T-helper 17 cell (primary cell): ENCODE measurements at places on chromosomes 6 and 20.

- DNase-seq, result no peak
Measured at GRCh38 chr20:63482021-63482587, 9.6 kb upstream of the KCNQ2 start.

DNA sequence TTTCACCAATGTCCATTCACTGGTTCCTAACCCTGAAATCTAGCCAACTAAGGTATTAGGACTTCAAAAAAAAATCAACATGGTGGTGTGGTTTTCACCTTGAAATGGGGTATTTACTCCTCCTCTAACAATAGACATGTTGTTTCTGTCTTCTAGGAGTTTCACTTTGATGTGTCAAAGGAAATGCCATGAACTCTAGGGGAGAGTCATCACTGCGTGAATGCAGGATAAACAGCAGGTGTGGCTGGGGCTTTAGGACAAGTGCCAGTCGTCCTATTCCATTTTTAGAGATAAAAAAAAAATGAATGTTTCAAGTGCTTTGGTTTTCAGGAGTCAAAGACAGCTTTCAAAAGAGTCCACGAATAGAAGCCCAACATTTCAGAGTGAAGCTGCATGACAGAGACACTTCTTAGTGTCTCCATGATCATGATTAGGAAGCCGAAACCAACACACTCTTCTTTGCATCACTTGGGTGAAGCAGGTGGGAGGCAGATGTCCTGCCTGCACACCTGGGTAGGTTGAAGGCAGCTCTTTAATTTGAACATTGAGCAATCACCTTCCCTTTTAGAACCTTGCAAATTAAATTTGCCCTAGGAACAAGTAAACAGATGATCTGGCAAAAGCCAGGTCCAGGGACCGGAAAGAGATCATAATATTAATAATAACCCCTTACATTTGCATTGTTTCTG is 328.5 kb upstream of the PRDM1 start:
- DNase-seq, result no peak

DNA sequence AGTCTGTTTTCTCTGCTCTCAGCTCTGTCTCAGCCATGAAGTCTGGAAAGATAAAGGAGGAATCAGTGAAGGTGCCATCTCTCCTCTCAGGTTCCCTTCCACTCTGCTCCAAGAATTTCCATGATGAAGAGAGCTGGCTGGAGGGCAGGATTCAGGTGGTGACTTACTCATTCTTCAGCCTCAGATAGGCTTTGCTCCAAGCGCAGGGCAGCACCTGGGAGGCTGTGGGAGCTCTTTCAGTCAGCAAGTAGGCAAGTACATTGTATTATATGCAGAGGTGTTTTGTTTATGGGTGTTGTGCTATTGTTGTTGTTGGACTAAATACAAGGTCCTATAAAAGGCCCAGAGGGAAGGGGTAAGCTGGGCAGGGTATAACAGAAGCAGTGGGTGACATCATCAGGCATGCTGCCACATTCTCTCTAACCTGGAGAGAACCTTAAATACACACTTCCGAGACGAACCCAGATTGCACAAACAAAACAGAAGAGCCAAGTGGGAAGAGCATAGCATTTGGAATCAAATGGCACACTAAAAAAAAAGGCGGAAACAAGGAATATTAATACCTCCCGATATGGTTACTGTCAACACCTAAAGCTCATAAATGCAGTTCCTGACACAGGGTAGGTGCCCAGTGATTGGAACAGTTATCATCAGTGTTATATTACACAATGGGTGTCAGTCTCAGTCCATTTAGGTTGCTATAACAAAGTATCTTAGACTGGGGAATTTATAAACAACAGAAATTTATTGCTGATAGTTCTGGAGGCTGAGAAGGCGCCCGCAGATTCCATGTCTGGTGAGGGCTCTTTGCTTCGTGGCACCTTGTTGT is 14.5 kb upstream of the PSMG4 start:
- no peak for DNase-seq

DNA sequence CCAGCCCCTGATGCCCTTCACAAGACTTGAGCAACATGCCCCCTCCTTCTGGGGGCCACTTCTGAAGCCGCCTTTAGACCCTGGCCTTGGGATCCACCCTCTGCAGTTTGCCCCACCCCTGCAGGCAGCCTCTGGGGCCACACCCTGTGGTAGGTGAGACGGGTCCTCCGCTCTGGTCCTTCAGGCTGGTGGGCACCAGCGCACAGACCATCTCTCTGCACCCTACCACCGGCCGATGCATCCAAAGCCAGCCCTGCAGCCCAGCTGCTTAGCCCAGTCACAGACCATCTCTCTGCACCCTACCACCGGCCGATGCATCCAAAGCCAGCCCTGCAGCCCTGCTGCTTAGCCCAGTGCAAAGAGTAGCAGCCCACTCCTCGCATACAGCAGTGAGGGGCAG is 159.3 kb upstream of the ECI2 start:
- no peak for DNase-seq

GRCh38 chr6:6701864-6702263 is 113.3 kb downstream of the LY86 start:
- DNase-seq, result no peak

GRCh38 chr20:21028921-21029320 is 77.2 kb downstream of the LINC00237 start:
- no peak for DNase-seq

DNA sequence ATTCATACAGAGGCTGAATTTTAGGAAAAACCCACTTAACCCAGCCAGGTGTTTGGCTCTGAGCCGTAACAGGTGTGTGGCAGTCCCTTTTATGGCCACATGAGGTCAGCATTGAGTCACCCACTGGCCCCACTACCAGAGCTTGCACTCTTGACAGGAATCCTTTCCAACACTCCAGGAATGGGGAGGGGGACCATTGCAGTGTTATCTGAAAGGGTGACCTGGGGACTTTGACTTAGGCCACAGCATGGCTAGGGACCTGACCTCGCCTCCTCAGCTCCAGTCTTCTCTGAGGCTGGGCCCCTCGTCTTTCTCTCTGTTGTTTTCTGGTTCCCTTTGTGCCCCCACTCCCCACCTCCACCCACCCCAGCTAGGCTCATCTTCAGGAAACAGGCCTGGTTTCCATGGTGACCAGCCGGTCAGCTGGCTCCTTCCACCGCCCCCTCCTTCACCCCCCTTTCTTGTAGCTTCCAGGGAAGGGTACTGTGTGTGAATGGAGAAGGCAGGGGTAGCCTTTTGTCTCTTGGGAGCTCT is 2.1 kb upstream of the TMEM151B start:
- DNase-seq, result peak; percentile 53

- DNase-seq, result no peak
Measured at GRCh38 chr20:59032713-59033059, 551 bp upstream of the ATP5F1E start.

DNA sequence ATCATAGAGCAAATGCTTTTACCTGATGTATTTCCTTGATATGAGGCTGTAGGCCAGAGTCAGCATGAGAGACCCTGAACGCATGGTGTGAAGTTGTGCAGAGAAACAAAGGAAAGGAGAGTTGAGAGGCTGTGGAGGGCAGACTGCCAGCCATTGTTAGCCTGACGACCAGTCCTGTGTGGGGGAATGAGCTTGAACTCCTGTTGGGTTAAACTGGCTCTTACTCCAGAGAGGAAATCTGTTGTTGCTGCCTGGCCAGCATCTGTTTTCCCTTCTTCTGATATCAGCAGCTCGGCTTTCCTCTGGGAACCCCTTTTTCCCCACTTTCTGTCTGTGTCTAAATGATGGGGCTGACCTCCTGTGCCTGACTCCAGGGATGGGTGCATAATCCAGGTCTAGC is 158.2 kb upstream of the ZFP64 start:
- DNase-seq, result no peak

DNA sequence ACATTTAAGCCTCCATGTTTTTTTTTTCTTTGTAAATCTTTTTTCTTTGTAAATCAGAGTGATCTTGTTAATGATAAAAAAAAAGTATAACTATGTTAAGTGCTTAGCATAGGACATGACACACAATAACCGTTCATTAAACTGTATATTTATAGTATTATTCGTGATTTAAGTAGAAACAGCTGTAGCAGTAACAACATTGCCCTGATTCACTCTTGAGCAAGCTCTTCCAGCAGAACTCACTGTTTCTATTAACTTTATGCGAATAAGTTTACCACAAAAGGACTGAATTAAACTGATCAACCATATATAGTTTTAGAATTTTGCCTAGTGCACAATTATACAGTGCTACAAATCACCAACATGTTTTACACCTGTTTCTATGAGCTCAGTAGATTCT is 1338.0 kb upstream of the EYS start:
- no peak for DNase-seq

DNA sequence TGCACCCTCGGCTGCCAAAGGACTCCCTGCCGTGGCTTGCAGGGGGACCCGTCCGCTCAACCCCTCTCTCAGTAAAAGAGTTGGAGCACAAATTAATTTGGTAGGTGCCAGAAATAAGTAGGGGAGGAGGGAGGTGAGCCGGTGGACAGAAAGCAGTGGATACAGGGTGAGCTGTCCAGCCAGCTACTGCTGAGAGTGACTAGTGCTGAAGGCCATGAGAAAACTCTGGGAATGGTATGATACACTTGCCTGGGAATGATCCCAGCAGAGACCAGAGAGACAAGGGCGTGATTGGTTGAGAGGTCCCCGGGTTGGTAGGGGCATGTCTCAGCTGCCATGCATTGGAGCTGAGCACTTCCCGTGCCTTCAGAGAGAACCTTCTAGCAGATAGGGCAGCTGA is 15.7 kb downstream of the FOXQ1 start:
- DNase-seq, result no peak

GRCh38 chr6:39439342-39440038 is 117.0 kb upstream of the KCNK16 start:
- no peak for DNase-seq

- DNase-seq, result no peak
Measured at GRCh38 chr6:125111219-125111983, 42.2 kb upstream of the TPD52L1 start.

DNA sequence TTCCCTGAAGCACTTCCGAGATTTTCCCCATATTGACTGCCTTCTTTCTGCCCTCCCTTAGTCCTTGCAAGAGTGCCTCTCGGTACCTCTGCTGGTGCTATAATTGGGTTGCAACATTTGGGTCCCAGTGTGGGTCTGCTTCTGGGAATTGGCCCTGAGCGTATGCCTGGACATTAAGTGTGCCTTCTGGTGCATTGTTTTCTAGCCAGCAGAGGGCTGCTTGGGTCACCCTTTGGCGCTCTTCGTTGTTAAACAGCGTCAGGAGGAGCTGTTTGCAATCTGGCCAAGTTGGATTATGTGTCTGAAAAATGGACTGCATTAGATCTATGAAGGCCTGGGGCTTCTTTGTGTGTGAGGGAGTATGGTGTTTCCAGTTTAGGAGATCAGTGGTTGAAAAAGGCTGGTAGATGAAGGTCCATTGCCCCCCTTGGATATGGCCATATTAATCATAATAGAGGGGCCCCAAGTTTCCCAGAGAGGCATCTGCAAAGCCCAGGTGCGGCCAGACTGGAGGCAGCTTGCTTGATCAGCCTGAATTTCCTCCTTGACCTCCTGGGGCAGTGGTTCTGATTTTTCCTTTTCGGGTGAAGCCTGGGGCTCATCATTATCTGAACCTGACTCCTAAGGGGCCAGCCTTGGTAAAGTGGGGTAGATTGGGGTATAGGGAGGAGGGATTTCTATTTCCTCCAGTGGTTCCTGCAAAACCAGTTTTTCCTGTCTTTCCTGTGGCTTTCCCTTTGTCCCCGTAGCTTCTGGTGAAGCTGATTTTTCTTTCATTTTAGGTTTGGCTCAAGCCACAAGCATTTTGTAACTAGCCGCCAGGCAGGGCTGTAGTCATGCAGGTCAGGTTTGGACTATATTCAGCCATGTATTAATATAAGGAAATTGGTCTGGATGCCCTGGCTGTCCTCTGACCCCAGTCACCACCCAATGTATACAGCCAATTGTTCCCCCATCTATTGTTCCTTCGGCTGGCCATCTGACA is 85.4 kb upstream of the GPR6 start:
- DNase-seq, result no peak

DNA sequence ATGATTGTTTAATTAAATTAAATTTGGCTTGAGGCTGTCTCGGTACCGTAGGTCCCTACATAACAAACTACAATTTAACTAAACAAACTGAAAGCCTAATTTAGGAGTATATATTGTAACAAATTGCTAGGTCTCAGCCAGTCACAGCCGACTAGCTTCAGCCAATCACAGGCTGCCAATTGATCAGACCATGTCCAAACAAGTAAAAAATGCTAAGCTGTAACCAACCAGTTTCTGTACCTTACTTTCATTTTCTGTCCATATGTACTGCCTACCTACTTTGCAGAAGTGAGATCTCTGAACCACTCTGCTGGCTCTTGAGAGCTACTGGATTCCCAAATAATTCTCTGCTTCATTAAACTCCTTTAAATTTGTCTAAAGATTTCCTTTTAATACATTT is 648.0 kb upstream of the GJE1 start:
- no peak for DNase-seq

DNA sequence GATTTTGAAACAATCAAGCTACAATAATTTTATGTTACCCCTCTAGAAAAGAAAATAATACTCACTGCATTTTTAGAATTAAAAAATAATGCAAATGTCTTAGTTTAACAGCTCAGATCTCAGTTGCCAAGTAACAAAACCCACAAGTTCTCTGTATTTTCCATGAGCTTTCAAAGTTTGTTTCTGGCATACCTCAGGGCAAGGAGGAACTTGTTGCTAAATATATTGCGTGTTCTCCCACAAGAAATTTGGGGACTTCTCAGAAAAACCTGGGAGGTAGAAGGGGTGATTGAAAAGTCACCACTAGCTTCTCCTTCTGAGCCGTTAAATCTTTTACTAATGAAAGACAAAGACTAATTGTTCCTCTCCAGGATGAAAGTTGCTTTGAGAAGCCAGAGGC is 236.8 kb upstream of the MARCKS start:
- no peak for DNase-seq

GRCh38 chr6:152746172-152746553 is 4.4 kb upstream of the VIP start:
- no peak for DNase-seq

DNA sequence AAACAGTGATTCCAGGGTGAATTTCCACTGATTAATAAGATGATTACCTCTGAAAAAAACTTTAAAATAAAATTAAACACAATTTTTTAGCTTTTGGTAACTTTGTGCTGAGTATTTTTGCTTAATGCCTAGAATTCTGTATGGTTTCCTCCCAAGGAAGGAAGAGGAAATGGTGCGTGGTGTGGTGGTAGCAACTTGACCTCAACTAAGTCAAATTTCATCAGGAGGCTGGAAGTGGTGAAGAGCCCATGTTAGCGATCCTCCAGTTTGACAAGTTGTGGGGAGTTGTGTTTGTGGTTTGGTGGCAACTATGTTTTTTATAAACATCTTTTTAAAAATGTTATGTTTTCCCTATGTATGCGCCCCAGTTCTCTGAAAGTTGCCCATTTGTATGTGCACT is 5.0 kb upstream of the RTF2 start:
- no peak for DNase-seq

DNA sequence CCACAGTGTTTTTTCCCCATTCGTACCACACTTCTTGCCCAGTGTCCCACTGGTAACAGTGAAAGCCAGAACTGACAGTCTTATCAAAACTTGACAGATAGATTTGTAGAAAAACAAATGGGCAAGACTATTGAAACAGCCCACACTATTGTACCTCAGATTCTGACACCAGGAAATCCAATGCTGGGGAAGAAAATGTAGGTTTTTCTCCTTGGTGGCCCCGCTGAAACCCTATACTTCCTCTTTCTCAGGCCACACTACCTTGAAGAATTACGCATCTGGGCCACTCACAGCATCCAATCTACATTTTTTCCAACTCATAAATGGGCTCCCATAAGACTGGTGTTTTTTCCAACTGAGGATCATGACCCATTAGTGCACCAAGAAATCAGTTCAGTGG is 90.9 kb upstream of the HDDC2 start:
- DNase-seq, result no peak

GRCh38 chr20:54099894-54100293 is 29.5 kb upstream of the BCAS1 start:
- no peak for DNase-seq

- no peak for DNase-seq
Measured at GRCh38 chr6:157632821-157633220, 190.2 kb upstream of the SNX9 start.
